ENCODE measurements at places on chromosomes 16 and 17.

GRCh38 chr17:54902611-54903010 is 2.0 kb downstream of the TOM1L1 start:
- no peaks in the 10 kb centered on the region for H3K36me3 ChIP-seq
- peaks cover 31% of the 10 kb centered on the region for H3K27me3 ChIP-seq
- H3K4me1 ChIP-seq: peaks cover 11% of the 10 kb centered on the region
- DNase-seq: no peak
- H3K4me3 ChIP-seq: no peak overlapping the region
- H3K27ac ChIP-seq: no peak overlapping the region

GRCh38 chr17:3512505-3513171 is 36.8 kb downstream of the ASPA start:
- H3K36me3 ChIP-seq: no peaks in the 10 kb centered on the region
- H3K27me3 ChIP-seq: no peaks in the 10 kb centered on the region
- no peak overlapping the region for H3K27ac ChIP-seq
- no peak overlapping the region for H3K4me3 ChIP-seq
- DNase-seq: no peak

DNA sequence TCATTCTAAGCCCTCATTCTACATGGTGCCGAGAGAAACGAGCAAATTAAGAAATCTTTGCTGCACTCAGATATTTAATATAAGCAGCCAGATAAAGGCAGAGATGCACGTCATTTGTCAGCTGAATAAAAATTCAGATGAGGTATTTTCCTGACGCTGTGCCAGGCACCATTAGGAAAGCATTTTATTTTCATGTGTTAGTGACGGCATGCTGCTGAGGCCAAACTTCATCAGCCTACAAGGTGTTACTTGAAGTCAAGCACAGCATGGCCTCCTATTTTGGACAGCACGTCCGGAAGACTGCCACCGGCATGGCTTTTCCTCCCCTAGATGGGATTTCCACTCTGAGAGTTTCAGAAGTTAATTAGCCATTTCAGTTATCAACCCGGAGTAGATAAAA is 70.3 kb downstream of the IRX3 start:
- no peak overlapping the region for H3K27ac ChIP-seq
- peaks cover 4% of the 10 kb centered on the region for H3K27me3 ChIP-seq
- no peaks in the 10 kb centered on the region for H3K4me1 ChIP-seq
- H3K36me3 ChIP-seq: no peaks in the 10 kb centered on the region

- peaks cover 21% of the 10 kb centered on the region for H3K36me3 ChIP-seq
- no peak for DNase-seq
- H3K4me1 ChIP-seq: peaks cover 51% of the 10 kb centered on the region
- no peak overlapping the region for H3K4me3 ChIP-seq
These were observed 30.9 kb downstream of the COG1 start for GRCh38 chr17:73223626-73224230.

- H3K27me3 ChIP-seq: peaks cover 12% of the 10 kb centered on the region
- no peak overlapping the region for H3K27ac ChIP-seq
- H3K4me3 ChIP-seq: no peak overlapping the region
- peaks cover 2% of the 10 kb centered on the region for H3K4me1 ChIP-seq
These were observed 4.3 kb upstream of the NPW start for GRCh38 chr16:2015117-2015946.

DNA sequence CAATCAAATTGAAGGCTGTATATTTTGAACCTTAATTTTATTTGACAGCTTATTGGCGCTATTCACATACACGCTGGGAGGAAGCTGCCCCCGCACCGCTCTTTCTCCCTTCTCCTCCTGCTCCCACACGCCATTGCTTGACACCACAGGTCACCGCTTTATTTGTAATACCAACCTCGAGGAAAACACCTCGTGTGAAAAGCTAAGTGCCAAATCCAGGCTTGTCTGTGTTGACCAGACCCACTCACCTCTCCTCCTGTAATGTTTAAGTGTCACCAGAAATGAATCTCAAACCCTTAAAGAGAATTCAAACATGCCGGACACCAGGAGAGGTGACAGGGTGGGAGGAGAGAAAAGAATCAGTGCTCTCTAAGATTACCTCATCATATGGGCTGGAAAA is 331.4 kb downstream of the GRIN2A start:
- H3K36me3 ChIP-seq: no peaks in the 10 kb centered on the region
- no peak for DNase-seq
- H3K4me1 ChIP-seq: no peaks in the 10 kb centered on the region
- H3K27ac ChIP-seq: no peak overlapping the region
- no peak overlapping the region for H3K4me3 ChIP-seq

DNA sequence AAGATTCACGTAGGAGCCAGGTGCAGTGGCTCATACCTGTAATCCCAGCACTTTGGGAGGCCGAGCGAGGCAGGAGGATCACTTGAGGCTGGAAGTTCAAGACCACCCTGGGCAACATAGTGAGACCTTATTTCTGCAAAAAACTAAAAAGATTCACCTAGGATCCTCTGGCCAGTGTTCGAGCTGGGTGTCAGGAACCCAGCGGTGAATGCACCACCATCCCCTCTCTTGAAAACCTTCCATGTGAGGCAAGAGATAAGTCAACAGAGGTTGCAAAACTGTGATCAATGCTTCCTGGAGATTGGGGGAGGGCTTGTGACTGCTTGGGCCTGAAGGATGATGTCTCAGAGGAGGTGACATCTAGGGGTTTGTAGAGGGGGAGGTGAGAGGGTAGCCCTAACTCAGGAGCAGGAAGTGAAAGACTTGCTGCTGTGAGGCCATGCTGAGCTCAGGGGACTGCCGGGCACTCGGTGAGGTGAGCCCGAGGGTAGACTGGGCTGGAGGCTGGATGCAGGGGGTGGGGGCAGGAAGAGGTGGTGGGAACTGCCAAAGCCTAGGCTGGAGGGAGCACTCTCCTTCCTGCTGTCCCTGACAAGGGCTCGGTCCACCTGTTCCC is 11.7 kb downstream of the GJD3 start:
- peak overlapping the region; percentile 54 for H3K27ac ChIP-seq
- H3K27me3 ChIP-seq: no peaks in the 10 kb centered on the region
- no peak overlapping the region for H3K4me3 ChIP-seq
- peaks cover 50% of the 10 kb centered on the region for H3K36me3 ChIP-seq

GRCh38 chr17:40615841-40616476 is 31.7 kb downstream of the SMARCE1 start:
- H3K36me3 ChIP-seq: no peaks in the 10 kb centered on the region
- H3K4me3 ChIP-seq: no peak overlapping the region
- H3K27me3 ChIP-seq: peaks cover 3% of the 10 kb centered on the region
- no peak for DNase-seq

DNA sequence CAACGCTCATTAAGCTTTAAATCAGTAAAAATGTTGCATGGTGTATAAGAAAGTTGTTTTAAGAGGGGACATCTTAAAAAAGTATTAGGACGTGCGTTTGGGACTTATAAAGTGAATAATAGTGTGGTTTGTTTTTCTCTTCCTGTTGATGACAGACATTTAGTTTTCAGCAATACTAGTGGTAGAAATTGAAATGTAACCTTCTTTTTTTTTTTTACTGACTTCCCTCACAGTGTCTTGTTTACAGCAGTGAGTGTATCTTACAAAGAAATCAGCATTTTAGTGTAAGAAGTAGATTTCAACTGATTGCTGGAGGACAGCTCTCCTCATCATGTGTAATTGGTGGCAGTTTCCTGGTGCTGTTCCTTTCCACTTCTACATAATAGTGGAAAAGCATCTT is 39.6 kb downstream of the CYLD start:
- H3K4me3 ChIP-seq: peak overlapping the region; percentile 56
- peak overlapping the region; percentile 95 for H3K27ac ChIP-seq
- peaks cover 85% of the 10 kb centered on the region for H3K36me3 ChIP-seq
- H3K27me3 ChIP-seq: no peaks in the 10 kb centered on the region
- peaks cover 57% of the 10 kb centered on the region for H3K4me1 ChIP-seq

DNA sequence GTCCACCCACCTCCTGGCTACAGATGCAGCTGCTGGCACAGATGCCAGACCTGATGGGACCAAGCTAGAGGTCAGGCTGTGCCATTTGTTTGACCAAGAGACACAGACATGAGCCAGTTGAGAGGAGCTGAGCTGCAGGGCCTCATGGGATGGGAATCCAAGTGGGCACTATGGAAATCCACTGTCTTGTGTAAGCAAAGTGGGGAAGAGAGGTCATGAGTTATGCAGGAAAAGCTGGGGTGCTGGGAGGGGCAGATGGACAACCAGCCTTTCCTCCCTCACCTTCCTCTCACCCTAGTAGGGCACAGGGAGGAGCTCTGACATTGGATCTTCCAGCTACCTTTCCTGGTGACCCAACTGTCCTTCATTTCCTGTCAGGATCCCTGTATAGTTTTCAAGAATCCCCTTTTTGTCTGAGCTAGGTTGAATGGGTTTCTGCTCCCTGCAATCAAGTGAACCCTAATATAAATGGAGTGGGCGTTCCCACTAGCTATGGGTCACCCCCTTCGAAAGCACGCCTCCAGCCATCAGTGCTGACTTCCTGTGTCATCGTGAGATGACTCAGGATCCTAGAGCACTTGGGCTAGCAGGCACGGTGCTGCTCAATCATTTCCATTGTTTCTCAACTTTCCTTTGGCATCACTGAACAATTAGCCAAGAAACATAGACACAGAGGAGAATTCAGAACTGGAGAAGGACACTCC is 13.6 kb downstream of the ATPAF2 start:
- DNase-seq: peak; percentile 68
- H3K27ac ChIP-seq: peak overlapping the region; percentile 65

- no peaks in the 10 kb centered on the region for H3K27me3 ChIP-seq
- peaks cover 44% of the 10 kb centered on the region for H3K36me3 ChIP-seq
- peak overlapping the region; percentile 7 for H3K27ac ChIP-seq
These were observed 6.3 kb downstream of the CSF3 start for GRCh38 chr17:40021451-40021971.

GRCh38 chr16:82874271-82874670 is 247.5 kb downstream of the CDH13 start:
- no peaks in the 10 kb centered on the region for H3K4me1 ChIP-seq
- H3K27me3 ChIP-seq: no peaks in the 10 kb centered on the region
- H3K4me3 ChIP-seq: no peak overlapping the region
- H3K36me3 ChIP-seq: no peaks in the 10 kb centered on the region
- no peak overlapping the region for H3K27ac ChIP-seq

DNA sequence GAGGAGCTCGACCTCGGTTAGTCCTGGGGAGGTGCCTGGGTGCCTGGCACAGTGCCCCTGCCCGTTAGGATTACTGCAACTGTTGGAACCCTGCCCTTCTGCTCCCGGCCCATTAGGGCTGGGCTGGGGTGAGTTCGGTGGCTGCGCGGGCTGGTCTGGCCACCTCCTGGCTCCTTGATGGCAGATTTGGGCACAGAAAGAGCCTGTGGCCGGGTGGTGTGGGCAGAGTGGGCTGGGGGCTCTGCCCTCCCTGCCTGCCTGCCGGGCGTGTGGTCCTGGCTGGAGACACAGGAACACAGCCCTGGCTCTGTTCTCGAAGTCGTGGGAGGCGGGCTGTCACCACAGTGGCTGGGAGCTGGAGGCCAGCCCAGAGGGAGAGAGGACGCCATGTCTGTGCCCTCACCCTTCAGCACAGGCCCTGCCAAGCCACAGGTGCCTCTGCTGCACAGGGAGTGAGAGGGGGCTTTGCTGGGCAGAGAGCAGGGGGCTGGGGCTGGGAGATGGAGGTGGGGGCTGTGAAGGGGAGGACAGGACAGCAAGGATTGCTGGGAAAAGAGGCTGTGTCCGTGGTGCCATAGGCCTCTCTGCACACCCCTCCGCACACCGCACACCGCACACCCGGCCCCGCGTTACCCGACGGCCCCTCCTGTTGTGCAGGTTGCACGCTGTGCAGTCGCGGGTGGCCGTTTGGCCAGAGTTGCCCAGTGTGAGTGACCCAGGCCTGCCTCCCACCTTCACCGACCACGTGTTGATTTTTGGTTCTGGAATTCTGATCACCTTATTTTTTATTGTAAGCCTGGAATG is 236.6 kb upstream of the GSE1 start:
- H3K27ac ChIP-seq: no peak overlapping the region
- peaks cover 6% of the 10 kb centered on the region for H3K27me3 ChIP-seq
- peaks cover 11% of the 10 kb centered on the region for H3K4me1 ChIP-seq

GRCh38 chr16:9447195-9447551 is 355.7 kb downstream of the HAPSTR1 start:
- H3K4me1 ChIP-seq: no peaks in the 10 kb centered on the region
- H3K4me3 ChIP-seq: no peak overlapping the region
- H3K36me3 ChIP-seq: no peaks in the 10 kb centered on the region
- no peak for DNase-seq
- no peaks in the 10 kb centered on the region for H3K27me3 ChIP-seq

DNA sequence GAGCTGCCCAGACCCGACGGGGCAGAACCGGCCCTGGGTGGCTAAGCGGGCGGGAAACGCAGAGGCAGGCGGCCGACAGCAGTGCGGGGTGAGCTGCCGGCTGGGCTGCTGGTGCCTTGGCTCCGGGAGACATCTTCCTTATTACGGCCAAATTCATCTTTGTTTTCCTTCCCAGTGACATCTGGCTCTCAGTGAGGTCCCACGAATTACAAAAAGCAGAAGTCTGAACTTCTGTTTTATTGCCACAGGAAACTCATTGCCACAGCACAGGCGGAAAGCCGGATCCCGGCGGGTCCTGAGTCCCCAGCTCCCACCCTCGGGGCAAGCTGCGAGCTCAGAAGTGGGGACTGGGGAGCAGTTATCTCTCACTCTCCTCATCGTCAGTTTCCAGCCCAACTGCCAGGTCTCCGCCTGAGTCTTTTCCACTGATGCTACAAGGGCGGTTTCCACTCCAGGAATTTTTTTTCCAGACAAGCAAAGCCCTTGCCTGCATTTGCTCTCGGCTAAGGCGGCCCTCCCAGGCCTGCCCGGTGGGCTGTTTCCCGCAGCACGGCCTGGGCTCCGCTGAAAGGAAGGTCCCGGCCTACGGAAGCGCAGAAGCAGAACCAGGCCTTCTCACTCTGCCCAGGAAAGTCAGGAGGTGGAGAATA is 40.3 kb downstream of the CBFA2T3 start:
- H3K4me1 ChIP-seq: peaks cover 7% of the 10 kb centered on the region
- no peak overlapping the region for H3K4me3 ChIP-seq
- DNase-seq: no peak
- peaks cover 34% of the 10 kb centered on the region for H3K27me3 ChIP-seq
- H3K36me3 ChIP-seq: no peaks in the 10 kb centered on the region

DNA sequence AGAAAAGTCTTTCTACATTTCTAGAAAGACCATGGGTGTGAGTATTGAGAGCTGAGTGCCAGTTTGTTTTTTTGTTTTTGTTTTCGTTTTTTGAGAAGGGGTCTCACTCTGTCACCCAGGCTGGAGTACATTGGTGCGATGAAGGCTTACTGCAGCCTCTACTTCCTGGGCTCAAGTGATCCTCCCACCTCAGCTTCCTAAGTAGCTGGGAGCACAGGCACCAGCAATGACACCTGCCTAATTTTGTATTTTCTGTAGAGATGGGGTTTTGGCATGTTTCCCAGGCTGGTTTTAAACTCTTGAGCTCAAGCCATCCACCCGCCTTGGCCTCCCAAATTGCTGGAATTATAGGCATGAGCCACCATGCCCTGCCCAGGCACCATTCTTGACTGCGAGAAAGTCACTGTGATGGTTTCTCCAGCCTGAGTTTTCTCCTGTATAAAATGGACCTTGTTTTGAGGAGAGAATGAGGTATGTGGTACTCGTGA is 673.8 kb downstream of the MAF start:
- no peaks in the 10 kb centered on the region for H3K27me3 ChIP-seq
- no peak for DNase-seq
- peaks cover 11% of the 10 kb centered on the region for H3K36me3 ChIP-seq
- H3K4me1 ChIP-seq: peaks cover 6% of the 10 kb centered on the region

Data from activated CD4-positive, alpha-beta memory T cell treated with anti-CD3 and anti-CD28 coated beads, Interleukin-2, amount 10 ng/mL, durations not matched to agents 7 days and 5 days (primary cell).